ENCODE measurements at places on chromosomes 5 and 9. TPM values are rescaled to one million over a fixed set of nuclear protein-coding genes. Genes with fewer than 3 reads are reported as not detected.

GRCh38 chr5:108420158-108420557 is 38.3 kb upstream of the FBXL17 start:
- no peak for DNase-seq
- H3K4me3 ChIP-seq = no peak overlapping the region
- H3K27me3 ChIP-seq = no peaks in the 10 kb centered on the region
- no peak overlapping the region for H3K27ac ChIP-seq
- H3K4me1 ChIP-seq = no peaks in the 10 kb centered on the region
- H3K36me3 ChIP-seq = no peaks in the 10 kb centered on the region

DNA sequence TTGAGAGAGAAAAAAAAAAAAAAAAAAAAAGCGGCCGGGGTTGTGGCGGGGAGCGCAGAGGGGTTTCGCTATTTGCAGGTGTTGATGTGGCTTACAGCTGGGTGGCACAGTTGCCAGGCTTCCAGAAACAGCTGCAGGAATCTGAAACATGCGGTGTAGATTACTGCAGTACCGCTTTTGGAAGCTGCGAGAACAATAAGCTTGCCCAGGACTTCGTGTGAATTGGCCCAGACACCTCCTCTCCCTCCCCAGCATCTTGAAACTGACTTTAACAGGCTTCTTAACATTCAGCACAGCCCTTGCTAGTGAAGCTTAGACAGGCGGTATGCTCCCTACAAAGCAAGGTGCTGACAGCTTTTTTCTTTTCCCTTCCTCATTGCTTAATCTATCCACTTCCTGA is 104.0 kb downstream of the ATP10B start:
- H3K4me3 ChIP-seq = no peak overlapping the region
- H3K27me3 ChIP-seq = no peaks in the 10 kb centered on the region
- H3K36me3 ChIP-seq = no peaks in the 10 kb centered on the region
- no peaks in the 10 kb centered on the region for H3K4me1 ChIP-seq
- no peak for DNase-seq

The PCDHA9 gene
- not detected for total RNA-seq

- no peak overlapping the region for H3K4me3 ChIP-seq
- no peak for DNase-seq
- no peaks in the 10 kb centered on the region for H3K36me3 ChIP-seq
- H3K4me1 ChIP-seq = no peaks in the 10 kb centered on the region
- no peak overlapping the region for H3K27ac ChIP-seq
These were observed 572.1 kb downstream of the CHSY3 start for GRCh38 chr5:130476325-130476724.

The CD274 gene
- 19.9 TPM for total RNA-seq

- H3K4me1 ChIP-seq = no peaks in the 10 kb centered on the region
- no peaks in the 10 kb centered on the region for H3K36me3 ChIP-seq
- H3K4me3 ChIP-seq = no peak overlapping the region
These were observed 43.9 kb downstream of the F2RL2 start for GRCh38 chr5:76579166-76579937.

- H3K4me1 ChIP-seq = no peaks in the 10 kb centered on the region
- DNase-seq = no peak
- H3K4me3 ChIP-seq = no peak overlapping the region
- H3K27me3 ChIP-seq = no peaks in the 10 kb centered on the region
These were observed 28.4 kb downstream of the RFX3 start for GRCh38 chr9:3497401-3497800.

- no peaks in the 10 kb centered on the region for H3K4me1 ChIP-seq
- H3K27me3 ChIP-seq = no peaks in the 10 kb centered on the region
- H3K27ac ChIP-seq = no peak overlapping the region
These were observed 575.2 kb downstream of the ISL1 start for GRCh38 chr5:51958473-51958872.

DNA sequence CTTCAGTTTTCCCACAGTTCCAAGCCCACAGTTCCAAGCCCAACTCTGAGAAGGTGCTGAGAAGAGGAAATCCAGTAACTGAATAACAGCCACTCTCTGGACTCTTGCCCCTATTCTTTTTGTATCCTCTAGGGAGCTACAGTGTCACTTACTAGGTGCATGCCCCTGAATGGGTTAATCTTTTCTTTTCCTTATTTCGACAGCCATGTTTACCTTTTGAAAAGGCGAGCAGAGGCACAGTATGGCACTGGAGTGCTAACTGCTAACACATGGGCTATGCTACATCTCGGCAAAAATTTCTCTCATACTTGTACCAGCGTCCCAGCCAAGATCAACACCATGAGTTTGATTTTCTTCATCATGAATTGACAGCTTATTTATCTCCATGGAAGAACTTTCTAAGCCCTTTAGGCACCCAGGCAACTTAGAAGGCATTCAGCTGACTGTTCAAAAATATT is 222.6 kb downstream of the EBF1 start:
- no peaks in the 10 kb centered on the region for H3K36me3 ChIP-seq
- DNase-seq = no peak
- no peak overlapping the region for H3K4me3 ChIP-seq
- peak overlapping the region; percentile 52 for H3K27ac ChIP-seq

Measured in heart left ventricle (tissue), 16 donors.